GM23338 (cell line): ENCODE measurements at places on chromosomes 7 and 10.

- DNase-seq, result no peak
These were observed 17.9 kb downstream of the RFC2 start for GRCh38 chr7:74236284-74236683.

GRCh38 chr7:69693042-69693441, 94.8 kb downstream of the AUTS2 start:
- no peak for DNase-seq

DNA sequence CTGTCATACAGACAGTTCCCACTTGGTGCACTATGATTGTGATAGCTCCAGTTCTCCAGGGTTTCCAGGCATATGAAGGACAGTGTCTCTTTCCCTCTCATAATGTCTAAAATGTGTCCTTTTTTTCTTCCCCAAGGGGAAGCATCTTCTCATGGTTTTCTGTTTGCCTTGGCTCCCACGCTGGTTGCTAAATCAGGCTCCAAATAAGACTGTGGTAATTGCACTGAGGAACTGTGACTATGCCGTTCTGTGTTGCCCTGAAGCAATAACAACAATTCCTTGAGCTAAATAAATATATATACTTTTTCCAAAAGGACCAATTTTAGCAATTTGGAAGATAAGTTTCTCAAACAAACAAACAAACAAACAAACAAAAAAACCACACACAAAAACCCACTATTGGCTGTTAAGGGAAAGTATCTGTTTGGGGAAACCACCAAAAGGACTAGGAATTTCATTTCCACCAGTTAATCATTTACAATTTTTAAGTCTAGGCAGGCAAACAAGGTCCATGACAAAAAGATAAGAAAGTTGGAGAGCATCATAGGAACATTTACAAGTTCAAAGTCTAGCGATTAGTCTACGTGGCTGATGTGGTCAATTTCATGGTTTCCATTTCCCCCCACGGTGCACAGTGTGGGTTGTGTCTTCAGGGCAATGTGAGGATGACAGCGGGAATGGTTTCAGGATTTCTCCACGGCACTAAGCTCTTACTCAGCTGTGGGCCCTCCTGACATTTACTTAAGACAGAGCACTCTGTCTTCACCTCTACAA, 62.4 kb downstream of the THNSL1 start:
- no peak for DNase-seq

- DNase-seq, result no peak
These were observed 29.4 kb upstream of the CACNA2D1 start for GRCh38 chr7:82472966-82473365.

- no peak for DNase-seq
These were observed 46.6 kb downstream of the PWWP2B start for GRCh38 chr10:132443605-132443982.

- no peak for DNase-seq
These were observed 1.9 kb downstream of the VPS41 start for GRCh38 chr7:38907066-38907465.

GRCh38 chr10:75403144-75403938, 1.8 kb upstream of the ZNF503 start:
- peak; percentile 78 for DNase-seq

- no peak for DNase-seq
These were observed 63.7 kb downstream of the PWWP2B start for GRCh38 chr10:132460691-132461090.

- no peak for DNase-seq
These were observed 36.1 kb downstream of the RALA start for GRCh38 chr7:39659356-39660013.

GRCh38 chr10:123930340-123931001, 38.9 kb upstream of the CPXM2 start:
- DNase-seq, result no peak

GRCh38 chr10:131570716-131571307, 259.3 kb upstream of the TCERG1L start:
- DNase-seq, result no peak

GRCh38 chr7:64874114-64874513, 29.0 kb upstream of the ZNF273 start:
- DNase-seq, result no peak

GRCh38 chr7:134779741-134780065, 269 bp downstream of the CALD1 start:
- no peak for DNase-seq

DNA sequence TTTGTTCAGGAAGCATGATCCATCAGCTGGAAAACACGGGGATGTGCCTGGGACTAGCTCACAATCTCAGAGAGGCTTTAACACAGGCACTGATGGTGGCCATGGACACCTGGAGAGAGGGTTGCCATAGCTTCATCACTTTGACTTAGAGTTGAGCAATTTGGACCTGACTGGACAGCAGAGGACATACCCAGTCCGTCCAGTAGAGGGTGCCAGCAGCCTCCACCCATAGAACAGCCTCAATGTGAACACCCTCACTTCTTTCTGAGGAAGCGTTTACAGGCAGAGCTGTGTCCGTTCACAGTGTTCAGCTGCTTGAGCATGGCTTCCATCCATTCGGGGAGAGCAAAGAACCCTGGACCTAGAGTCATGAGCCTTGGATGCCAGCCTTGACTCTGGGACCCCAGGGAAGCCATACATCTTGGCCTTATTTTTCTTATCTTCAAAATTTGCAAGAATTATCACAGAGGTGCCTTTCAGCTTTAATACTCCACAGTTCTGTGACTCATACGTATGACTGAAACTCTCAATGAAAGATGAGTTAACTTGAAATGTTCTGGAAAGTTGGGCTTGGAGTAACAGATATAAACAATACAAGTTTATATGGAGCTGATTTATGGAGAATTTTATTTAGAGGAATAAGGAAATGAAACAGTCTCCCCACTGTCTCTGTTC, 302.9 kb upstream of the PODXL start:
- peak; percentile 80 for DNase-seq

GRCh38 chr7:149673006-149673405, 100.4 kb downstream of the ZNF467 start:
- DNase-seq, result no peak

- no peak for DNase-seq
These were observed 13.3 kb upstream of the FGFR2 start for GRCh38 chr10:121611393-121612159.

DNA sequence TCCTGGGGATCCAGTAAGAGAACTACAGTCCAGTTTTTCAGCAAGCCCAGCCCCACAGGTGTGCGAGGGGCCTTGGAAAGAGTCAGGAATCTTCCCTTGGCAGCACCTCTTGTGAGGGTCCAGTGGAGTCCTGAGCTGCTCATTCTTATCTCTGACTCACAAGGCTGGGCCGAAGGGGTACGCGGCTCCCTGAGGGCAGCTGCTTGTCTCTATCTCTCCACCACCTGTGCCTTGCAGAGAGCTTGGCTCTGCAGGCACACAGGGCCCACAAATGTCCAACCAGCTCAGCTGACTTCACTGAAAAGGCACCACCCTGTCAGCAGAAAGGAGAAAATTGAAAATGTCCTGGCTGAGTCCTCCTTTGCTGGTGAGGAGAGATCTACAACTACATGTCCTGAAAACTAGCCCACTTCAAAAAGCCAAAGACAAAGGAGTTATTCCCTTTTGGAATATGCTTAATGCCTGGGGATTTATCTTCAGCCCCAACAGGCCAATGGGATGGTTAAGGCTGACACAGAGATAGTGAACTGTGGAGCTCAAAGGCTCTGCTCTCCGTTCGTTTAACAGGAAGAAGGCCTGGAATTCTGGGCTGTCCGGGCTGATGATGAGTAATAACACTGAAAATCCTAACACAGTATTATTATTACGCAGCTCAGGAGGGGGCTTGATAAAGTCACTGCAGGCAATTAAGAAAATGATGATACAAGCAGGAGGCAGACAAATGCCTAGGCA, 23.4 kb downstream of the UROS start:
- DNase-seq, result no peak

GRCh38 chr10:130409931-130410330, 273.7 kb downstream of the GLRX3 start:
- DNase-seq, result no peak

GRCh38 chr7:23106057-23106822, 655 bp downstream of the KLHL7 start:
- peak; percentile 80 for DNase-seq

DNA sequence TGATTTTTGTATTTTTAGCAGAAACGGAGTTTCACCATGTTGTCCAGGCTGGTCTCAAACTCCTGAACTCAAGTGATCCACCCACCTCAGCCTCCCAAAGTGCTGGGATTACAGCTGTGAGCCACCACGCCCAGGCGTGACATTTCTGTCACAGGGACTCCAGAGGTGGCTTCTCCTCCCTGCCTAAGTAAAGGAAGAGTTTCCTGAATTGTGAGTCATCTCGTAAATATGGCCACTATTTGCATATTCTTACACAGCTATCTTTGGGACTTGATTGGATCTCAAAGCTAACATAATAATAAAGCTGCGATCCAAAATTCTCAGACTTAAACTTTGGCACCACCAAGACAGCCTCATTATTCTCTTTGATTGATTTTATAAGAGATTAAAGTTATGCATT, 50.1 kb downstream of the ADARB2 start:
- DNase-seq, result no peak

DNA sequence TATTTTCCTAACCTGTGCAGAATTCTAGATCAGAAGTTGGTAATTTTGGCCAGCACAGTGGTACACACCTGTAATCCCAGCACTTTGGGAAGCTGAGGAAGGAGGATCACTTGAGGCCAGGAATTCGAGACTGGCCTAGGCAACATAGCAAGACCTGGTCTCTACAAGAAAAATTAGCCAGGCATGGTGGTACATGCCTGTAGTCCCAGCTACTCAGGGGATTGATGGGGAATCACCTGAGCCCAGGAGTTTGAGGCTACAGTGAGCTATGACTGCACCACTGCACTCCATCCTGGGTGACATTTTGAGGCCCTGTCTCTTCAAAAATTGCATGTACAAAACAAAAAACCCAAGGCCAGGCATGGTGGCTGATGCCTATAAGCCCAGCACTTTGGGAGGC, 8.6 kb downstream of the PGAM1 start:
- DNase-seq, result no peak

DNA sequence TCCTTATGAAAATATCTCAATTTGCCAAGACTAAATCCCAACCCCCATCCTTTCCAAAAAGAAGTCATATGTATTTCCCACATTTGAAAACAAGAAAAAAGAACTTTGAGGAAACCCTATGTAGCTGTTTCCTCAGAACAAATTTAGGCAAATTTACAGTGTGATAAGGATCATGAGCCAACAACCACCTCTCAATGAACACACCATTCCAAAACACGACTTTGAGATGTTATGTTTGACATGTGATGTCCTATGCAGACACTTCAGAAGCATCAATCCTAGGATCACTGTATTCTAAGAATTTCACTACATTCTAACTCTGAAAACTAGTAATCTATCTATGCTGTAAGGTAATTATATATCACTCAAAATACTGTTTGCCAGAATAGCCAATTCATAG, 62.2 kb downstream of the NT5C2 start:
- no peak for DNase-seq

DNA sequence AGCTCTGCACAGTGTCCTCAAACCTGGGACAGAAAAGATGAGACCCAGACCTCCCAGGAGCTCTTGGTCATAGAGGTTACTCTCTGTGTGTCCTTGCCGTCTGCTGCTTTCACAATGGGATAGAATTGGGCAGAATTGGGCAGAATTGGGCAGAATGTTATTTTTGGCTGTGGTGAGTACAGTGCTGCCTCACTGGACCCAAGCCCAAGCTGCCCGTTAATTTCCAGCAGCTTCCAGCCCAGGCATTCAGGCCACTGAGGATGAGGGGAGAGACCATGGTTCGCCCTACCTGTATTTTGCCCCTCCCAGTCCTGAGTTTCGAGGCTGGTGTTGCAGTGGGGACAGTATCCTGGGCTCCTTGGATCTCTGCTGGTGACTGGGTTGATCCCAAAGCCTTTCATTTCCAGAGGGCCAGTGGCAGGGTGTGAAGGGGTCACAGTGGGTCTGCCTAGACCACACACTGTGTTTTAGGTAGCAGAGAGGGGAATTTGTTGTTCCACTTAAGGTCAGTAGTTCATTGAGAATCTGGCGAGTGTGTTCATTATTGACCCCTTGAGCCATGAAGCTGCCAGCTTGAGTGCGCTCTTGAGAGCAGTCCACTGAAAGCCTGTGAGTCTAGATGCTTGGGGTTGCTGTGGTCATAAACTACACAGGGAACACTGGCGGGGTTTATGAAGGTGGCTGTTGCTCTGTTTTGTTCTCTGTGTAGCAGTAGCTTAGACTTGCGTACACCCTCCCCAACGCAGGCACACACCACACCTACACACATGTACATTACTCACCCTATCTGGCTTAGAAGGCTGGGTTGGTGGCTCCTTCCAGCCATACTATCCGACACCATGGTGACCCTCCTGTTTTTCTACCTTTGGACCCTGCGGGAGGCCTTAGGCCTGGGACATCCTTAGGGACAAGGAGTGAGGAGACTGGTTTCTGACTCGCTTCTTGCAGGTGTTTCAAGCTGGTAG, 23.5 kb downstream of the NACAD start:
- no peak for DNase-seq

GRCh38 chr7:517774-518629, 1.6 kb downstream of the PDGFA start:
- DNase-seq, result peak; percentile 67

GRCh38 chr10:89515031-89515841, 20.2 kb downstream of the SLC16A12 start:
- DNase-seq, result peak; percentile 7

DNA sequence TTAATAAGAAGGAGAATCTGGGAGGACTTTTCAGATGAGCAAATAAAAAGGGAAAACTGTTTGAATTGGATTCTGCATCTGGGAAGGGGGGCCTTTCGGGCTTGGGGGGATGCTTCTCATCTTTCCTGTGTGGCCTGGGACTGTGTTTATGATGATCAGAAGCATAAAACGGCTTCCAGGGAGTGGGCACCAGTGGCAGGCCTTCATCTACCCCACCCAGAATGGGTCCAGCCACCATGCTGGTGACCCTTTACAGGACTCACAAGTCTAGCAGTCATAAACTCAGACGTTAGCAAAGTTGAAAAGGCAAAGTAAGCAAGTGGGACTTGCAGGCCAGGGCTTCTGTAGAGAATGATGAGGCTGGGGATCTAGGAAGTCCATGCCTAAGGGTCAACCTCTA, 198.3 kb upstream of the ZMIZ1 start:
- no peak for DNase-seq

- no peak for DNase-seq
These were observed 595.7 kb downstream of the CCSER2 start for GRCh38 chr10:84924131-84924530.

GRCh38 chr7:41858201-41858600, 155.3 kb upstream of the INHBA start:
- no peak for DNase-seq

GRCh38 chr10:89946106-89946505, 244.7 kb downstream of the KIF20B start:
- no peak for DNase-seq
